Progenitor cell of endocrine pancreas (in vitro differentiated cells): ENCODE measurements at places on chromosomes 5 and 9.

DNA sequence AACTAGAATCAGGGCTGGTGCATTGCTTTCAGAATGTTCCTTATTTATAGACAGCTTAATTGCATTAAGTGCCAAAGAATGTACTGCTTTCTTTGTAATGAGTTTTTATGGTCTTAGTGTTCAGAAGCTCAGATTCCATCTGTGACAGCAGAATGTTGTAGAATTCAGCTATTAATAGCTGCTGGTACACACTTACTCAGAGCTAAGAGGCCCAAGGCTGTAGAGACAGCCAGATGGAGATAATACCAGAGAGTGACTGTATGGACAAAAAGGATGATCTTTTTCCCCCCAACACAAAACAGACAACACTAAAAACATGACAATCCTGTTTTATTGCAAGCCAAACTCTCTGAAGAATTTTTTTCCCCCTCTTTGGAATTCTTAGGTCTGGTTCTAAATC is 50.2 kb downstream of the PPP2R2B start:
- DNase-seq: no peak

- no peak for DNase-seq
Observed at GRCh38 chr9:8832955-8833354, 1033.4 kb upstream of the DMAC1 start.

DNA sequence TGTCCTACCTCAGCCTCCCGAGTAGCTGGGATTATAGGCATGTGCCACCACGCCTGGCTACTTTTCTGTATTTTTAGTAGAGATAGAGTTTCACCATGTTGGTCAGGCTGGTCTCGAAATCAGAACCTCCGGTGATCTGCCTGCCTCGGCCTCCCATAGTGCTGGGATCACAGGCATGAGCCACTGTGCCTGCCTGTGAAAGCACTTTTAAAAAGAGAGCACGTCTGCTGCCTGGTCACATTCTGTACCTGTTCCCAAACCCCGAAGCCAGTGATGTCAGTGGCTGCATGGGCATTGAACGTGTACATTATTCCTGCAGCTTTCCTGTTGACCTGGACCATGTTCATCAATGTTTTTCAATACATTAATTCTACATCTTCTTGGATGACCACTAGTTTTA is 35.1 kb upstream of the SIMC1 start:
- DNase-seq: no peak

GRCh38 chr9:15856591-15856990 is 303.7 kb downstream of the CCDC171 start:
- DNase-seq: no peak

DNA sequence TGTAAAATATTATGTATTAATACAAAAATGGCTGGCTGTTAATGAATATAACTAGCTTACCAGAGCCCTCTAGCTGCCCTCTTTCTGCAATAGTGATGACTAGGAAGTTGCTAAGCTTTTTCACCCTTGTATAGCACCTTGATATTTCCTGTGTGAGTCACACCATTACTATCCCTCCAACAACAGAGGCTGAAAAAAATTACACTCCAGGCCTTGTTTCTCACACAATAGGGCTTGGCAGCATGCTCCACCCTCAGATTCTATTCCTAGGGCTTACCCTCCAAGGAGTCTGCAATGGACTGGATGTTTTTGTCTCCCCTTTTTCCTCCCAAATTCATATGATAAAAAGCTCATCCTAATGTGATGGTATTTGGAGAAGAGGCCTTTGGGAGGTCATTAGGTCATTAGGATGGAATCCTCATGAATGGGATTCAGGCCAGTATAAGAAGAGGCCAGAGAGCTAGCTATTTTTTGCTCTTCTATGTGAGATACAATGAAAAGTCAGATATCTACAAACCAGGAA is 184.6 kb upstream of the MAP1B start:
- no peak for DNase-seq

- no peak for DNase-seq
Observed at GRCh38 chr5:72624641-72625236, 117.5 kb upstream of the ZNF366 start.

- DNase-seq: no peak
Observed at GRCh38 chr5:120122703-120123102, 341.4 kb upstream of the PRR16 start.

GRCh38 chr5:10689391-10690081 is 71.5 kb downstream of the DAP start:
- no peak for DNase-seq

GRCh38 chr5:84569307-84569706 is 184.6 kb upstream of the EDIL3 start:
- DNase-seq: no peak

GRCh38 chr9:6106711-6107339 is 91.4 kb upstream of the RANBP6 start:
- no peak for DNase-seq

GRCh38 chr5:14061106-14061505 is 82.0 kb upstream of the TRIO start:
- DNase-seq: no peak

GRCh38 chr9:110640736-110641135 is 27.9 kb upstream of the MUSK start:
- no peak for DNase-seq

DNA sequence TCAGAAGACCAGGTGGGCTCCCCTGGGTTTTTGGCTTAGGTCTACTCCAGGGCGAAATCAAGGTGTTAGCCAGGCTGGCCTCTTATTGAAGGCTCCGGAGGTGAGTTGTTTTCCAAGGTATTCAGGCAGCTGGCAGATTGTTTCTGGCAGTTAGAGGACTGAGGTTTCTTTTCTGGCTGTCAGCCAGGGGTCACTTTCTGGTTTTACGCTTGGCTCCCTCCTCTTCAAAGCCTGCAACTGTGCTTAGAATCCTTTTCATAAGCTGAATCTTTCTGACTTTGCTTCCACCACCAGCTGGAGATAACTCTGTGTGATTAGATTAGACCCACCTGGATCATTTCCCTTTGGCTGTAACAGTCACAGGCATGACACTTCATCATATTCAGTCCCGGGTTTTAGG is 24.6 kb downstream of the RFK start:
- DNase-seq: no peak
